ENCODE measurements at places on chromosomes 11 and 22.

GRCh38 chr22:42834177-42834949 is 22.7 kb downstream of the ARFGAP3 start:
- no peak for DNase-seq

GRCh38 chr11:105466582-105467228 is 143.2 kb upstream of the GRIA4 start:
- DNase-seq = peak; percentile 6

DNA sequence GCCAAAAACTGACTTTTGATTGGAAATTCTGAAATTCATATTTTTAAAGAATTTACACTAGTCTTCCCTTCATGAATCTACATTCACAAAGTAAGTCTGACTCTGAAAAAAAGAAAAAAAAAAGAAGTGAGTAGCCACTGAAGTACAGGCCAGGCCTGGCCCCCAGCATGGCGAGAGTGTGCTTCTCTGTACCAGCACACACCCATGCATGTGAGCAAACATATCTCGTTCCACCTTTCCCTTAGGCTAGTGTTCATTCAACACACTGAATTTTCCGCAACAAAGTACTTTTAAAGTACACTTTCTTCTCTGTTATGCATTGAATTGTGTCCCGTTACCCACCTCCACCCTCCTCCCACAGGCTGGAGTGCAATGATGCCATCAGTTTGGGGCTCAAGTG is 4.5 kb downstream of the C11orf16 start:
- no peak for DNase-seq

DNA sequence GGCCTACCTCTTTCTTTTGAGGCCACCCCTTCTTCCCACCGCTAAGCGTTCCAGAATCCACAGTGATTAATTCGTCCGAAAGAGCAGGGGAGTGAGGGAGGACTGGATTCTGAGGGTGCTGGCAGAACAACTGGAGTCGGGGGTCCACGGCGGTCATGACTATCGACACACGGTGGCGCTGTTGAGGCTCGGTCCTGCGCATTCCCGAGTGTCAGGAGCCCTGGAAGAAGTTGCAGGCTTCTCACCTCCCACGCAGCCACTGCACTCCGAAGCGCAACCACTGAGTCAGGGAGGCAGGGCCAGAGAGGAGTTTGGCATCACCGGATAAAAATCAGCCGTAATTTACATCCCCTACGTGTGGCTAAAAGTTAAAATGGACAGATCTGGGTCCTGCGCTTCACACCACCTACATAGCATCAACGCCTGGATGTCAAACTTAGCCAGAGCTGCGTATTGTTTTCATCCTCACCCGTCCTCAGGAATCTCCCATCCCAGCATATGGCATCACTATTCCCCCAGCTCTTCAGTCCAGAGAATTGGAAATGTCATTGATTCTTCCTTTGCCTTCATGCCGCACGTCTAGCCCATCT is 10.7 kb upstream of the CTSF start:
- DNase-seq = peak; percentile 59

- no peak for DNase-seq
Measured at GRCh38 chr11:17472467-17472866, 4.2 kb downstream of the ABCC8 start.

- DNase-seq = peak; percentile 51
Measured at GRCh38 chr11:117807482-117808327, 10.7 kb upstream of the DSCAML1 start.

DNA sequence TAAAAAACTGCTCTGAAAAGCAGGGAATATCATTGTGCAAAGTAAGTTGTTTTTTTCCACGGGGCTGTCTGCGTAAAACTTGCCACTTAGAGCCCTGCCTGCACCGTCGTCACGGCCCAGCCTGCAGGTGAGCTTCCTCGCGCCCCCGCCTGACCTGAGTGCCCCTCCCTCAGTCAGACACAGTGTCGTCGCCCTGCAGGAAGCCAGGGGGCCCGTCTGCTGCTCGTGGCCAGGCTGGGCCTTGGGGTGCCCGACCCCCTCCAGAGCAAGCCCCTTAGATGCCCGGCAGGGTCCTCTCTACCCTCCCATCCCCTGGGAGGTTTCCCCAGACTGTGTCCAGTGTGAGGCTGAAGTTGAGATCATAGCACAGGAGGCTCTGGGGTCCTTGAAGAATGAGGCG is 31.6 kb downstream of the SBF1 start:
- DNase-seq = no peak

DNA sequence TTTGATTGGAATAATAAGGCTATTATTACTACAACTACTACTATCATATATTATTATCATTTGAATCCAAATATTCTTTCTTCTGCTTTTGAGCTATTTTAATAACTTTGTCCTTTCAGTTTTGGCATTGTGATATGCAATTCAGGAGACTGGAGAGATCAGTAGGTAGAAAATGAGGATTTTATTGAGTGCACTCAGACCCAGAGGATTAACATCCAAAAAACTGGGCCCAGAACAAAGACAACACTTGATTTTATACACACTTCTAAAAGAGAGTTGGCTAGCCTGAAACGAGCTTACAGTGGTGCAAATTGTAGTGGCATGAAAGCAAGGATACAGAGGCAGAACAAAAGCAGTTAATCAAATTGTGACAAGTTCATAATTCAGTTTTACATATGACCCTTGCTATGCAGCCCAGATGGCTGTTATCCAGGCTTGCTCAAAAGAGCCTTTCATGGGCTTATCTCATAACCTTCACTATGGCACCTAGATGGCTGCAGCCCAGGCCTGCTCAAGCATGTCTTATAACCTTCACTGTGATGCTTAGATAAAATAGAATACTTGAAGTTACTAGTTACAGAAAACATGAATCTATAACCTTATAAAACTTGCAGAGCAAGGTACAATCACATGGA is 796.3 kb upstream of the RAG2 start:
- no peak for DNase-seq

DNA sequence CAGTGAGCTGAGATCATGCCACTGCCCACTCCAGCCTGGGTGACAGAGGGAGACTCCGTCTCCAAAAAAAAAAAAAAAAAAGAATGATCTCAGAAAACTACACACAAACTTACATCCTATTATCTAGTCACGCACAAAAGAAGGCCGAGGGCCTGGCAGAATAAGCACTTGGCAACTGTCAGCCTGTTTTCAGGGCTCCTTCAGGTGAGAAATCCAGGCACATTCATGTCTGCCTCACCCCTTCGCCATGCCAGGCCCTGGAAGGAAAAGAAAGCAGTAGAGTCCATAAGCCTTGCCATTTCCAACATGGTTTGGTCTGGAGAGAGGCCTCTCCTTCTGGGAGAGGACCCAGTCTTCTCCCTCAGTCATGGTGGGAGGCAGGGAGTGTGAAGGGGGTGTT is 30.9 kb downstream of the C11orf58 start:
- no peak for DNase-seq

DNA sequence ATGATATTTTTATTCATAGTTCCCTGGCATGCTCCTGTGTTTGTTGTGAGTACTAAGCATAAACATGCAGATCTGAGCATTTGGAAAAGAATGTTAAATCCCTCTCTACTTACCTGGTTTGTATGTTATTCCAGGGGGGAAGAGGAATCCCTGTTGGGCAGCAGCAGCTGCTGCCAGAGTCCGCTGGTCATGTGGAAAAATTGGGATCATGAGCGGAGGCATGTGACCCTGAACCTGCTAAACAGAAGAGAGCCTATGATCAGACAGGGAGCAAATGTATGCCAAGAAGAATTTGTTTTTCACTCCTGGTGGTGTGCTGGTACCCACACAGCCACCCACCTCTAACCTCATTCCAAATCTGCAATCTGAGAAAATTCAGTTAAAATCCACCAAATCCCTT is 244.7 kb downstream of the SOX6 start:
- DNase-seq = no peak

DNA sequence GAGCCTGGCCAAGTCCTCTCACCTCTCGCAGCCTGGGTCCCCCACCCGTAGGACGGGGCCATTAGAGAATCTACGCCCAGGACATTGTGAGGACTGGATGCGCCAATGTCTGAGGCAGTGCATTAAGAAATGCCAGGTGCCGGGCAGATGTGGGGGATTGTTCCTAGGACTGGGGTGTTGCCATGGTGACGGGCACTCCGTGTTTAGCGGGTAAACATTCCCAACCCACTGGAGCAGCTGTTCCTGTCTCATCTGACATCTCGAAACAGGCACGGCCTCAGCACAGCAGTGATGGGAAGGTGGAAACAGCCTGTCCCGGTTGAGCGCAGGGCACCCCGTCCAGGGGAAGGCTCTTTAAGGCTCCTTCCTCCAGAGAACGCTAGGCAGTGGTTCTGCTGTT is 99.6 kb upstream of the RTL6 start:
- peak; percentile 84 for DNase-seq
